Smooth muscle cell of the pulmonary artery (primary cell): ENCODE measurements at places on chromosomes 5 and 9. TPM values are rescaled to one million over a fixed set of nuclear protein-coding genes. Genes with fewer than 3 reads are reported as not detected.

LECT2 gene
- not detected in 2 replicates for total RNA-seq

PAX5 gene
- not detected in 2 replicates for total RNA-seq

PCDH12 gene
- total RNA-seq, result 0.36 and 0.46 TPM in 2 replicates

PROP1 gene
- not detected in 2 replicates for total RNA-seq

GBGT1 gene
- total RNA-seq, result 3.8 and 5.7 TPM in 2 replicates

FABP6 gene
- not detected in 2 replicates for total RNA-seq

OTULINL gene
- total RNA-seq, result 0.46 and 1.0 TPM in 2 replicates
